Activated T-helper 1 cell treated with anti-CD3 and anti-CD28 coated beads, Interleukin-12 subunit alpha, Interleukin-12 subunit beta, Interleukin-2, Interleukin-4 antibody, amounts not matched to agents 30 ng/mL and 10 ng/mL and 1 ng/mL, durations not matched to agents 14 hours and 24 hours and 36 hours (primary cell): ENCODE measurements at places on chromosomes 7 and 10.

GRCh38 chr7:108239501-108240225 lies 109.5 kb upstream of the LAMB4 start:
- no peak for DNase-seq

GRCh38 chr10:114940735-114941134 lies 2.7 kb downstream of the TRUB1 start:
- DNase-seq = no peak

DNA sequence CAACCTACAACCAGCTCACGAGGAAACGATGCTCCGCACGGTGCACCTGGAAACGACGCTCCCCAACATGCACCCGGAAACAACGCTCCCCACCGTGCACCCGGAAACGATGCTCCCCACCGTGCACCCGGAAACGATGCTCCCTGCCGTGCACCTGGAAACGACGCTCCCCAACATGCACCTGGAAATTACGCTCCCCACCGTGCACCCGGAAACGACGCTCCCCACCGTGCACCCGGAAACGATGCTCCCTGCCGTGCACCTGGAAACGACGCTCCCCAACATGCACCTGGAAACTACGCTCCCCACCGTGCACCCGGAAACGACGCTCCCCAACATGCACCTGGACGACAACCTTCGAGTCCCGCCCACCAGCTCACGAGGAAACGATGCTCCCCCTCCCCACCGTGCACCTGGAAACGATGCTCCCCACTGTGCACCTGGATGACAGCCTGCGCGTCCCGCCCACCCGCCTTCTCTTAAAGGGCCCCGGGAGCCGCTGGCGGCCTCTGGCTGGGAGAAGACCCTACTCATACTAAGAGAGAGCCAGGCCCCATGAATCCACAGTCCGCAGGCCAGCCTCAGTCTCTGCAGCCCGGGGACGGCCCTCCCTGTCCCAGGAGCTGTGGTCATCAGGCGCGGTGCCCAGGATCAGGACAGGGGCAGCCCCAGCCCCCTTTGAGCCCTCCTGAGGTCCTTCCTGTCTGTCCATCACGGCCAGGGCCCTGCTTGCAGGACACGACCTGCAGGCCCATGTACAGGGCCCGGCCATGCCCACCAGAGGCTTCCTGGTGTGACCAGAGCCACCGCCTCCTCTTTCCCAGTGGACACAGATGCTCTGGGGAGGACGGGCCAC lies 98.3 kb downstream of the PDGFA start:
- DNase-seq = no peak

DNA sequence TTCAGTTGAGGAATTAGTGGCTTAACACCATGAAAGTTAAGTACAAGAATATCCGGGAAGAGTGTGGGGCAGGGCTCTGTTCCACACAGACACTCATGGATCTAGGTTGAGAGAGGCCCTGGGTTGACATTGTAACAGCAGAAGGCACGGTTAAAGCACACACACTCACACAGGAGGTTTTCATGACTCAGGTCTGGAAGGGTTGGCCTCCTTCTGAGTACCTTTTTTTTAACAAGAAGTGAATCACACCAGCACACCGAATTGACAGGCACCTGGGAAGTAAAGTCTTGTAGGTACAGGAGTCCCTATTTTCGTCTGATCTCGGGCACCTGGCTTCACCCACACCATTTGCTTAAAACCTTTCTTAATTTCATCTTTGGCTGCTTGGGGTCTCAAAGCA lies 509.4 kb upstream of the ADARB2 start:
- DNase-seq = no peak

- no peak for DNase-seq
These were observed 129.4 kb upstream of the SAMD8 start for GRCh38 chr10:74981831-74982633.

- DNase-seq = no peak
These were observed 360.9 kb downstream of the NEBL start for GRCh38 chr10:20535897-20536881.

- no peak for DNase-seq
These were observed 19.4 kb upstream of the CLDN12 start for GRCh38 chr7:90383861-90384260.

- no peak for DNase-seq
These were observed 60.5 kb downstream of the RSU1 start for GRCh38 chr10:16756561-16757221.

DNA sequence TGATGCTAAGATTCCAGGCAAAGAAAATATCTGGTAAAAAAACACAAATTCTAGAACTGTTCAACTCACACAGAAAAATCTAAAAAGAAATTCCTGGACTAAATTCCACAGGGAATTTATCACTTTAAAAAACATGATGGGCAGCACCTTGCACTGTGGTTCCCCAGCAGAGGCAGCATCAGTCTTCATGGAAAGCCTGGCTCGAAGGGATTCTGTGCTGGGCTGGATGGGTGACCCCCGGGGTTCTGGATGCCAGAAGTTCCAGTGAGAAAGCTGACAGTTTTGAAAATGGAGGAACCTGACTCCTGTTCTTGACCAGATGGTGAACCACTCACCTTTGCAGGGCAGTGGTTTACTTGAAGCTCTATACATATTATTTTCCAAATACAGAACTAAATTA lies 52.0 kb downstream of the RAB11FIP2 start:
- no peak for DNase-seq

GRCh38 chr7:41573015-41573414 lies 129.9 kb downstream of the INHBA start:
- DNase-seq = no peak

DNA sequence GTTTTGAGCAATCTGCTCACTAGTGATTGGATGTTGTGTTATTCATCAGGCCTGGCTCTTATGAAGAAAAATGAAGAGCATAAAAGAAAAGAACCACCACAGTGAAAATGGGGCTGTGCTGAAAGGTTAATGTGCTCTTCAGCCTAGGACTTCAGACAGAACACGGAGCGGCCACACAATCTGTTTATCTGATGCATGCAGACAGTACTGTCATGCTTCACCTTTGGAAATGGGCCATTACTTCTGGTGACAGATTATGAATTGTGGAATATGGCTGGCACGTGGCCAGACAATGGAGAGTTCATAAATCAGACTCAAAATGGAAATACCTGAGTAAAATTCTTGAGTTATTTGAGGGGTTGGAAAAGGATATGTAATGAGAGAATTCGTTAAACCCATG lies 86.0 kb upstream of the NOBOX start:
- DNase-seq = no peak

GRCh38 chr10:12934777-12935176 lies 66.7 kb downstream of the CCDC3 start:
- no peak for DNase-seq

DNA sequence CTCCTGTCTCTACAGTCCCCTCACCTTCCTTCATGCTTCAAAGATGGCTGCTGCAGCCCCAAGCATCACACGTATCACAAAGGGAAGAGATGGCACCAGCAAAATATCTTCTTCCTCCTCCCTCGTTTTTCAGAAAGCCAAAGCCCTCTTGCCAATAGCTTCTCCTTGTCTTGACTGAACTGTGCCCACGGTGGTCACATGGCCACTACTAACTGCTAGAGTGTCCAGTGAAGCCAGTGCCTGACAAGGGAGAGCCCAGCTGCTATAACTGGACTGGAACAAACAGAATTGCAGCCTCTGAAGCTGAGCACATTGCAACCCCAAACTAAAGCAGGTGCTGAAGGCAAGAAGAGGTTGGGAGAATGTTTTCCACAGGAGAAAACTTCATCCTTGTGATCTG lies 120.8 kb upstream of the RET start:
- DNase-seq = no peak

- no peak for DNase-seq
These were observed 22.0 kb downstream of the PEX1 start for GRCh38 chr7:92506363-92506762.

DNA sequence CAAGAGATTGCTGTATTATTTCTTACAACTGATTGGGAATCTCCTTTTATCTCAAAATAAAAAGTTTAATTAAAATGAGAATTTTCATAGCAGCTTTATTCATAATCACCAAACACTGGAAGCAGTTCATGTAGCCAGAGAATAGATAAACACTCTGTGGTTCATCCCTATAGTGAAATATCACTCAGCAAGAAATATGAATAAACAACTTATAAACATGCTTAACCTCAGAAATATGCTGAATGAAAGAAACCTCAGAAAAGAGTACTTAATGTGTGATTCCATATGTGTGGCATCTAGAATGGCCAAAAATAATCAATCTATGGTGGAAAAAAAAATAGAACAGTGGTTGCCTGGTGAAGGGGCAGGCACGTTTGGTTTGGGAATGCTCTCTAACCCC lies 33.3 kb downstream of the MYO1G start:
- DNase-seq = no peak

DNA sequence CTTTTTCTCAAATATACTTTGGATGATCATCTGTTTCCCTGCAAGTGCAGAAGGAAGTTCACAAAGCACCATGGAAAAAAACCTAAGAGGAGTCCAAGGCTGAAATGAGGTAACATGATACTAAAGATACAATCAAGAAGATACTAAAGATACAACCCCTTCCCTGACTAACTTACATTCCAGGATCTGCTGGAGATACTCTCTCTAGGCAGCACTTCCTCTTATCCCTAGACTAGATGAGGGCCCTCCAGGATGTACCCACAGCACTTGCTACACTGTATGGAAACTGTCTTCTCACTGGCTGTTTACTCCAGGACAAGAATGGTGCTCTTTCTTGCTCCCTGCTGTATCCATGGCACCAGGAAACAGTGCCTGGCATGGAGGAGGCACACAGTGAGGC lies 116.4 kb upstream of the NFE2L3 start:
- DNase-seq = no peak

- DNase-seq = no peak
These were observed 863 bp downstream of the CCNY start for GRCh38 chr10:35336921-35337823.

DNA sequence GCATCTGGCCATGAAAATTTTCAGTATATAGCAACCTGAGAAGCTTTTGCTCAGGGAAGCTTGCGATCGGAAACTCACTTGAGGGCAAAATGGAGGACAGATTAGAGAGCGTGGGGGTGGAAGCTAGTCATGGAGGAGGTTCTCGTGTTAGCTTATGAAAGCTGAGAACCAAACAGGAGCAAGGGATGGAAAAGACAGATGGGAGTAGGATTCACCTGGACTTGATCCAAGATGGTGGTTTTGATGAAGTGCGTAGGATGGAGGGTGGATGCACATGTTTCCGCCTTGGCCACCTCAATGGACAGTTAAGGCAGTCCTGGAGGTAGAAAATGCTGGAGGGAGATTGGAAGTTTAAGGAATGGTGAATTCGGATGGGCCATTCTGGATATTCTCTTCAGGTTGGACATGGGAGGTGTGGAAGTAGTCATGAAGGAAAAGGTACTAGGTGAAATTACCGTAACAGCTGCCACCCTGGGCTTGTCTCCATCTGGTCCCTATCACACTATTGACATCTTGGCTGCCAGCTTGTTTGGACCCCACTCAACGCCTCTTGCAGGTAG lies 6.3 kb upstream of the C10orf95 start:
- DNase-seq = no peak

- DNase-seq = no peak
These were observed 97.2 kb upstream of the ELMO1 start for GRCh38 chr7:37545619-37546534.

DNA sequence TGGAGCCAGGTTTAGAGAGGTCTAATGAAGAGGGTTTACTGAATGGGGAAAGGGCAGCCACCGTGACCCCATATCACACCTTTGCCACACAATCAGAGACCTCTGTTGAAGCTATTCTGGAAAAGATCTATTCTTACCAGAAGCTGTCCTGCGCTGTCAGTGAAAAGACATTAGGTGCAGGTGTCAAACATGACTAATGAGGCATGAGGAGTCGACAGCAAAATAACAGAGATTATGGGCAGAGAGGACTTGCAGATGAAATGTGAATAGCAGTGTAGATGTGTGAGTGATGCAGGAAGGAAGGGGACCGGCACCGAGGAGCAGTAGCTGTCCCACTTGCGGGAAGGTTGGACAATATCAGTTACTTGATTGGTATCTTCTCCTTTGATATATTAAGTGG lies 627.7 kb upstream of the GALNT17 start:
- no peak for DNase-seq

- DNase-seq = no peak
These were observed 37.2 kb upstream of the ZNF107 start for GRCh38 chr7:64628721-64629120.

DNA sequence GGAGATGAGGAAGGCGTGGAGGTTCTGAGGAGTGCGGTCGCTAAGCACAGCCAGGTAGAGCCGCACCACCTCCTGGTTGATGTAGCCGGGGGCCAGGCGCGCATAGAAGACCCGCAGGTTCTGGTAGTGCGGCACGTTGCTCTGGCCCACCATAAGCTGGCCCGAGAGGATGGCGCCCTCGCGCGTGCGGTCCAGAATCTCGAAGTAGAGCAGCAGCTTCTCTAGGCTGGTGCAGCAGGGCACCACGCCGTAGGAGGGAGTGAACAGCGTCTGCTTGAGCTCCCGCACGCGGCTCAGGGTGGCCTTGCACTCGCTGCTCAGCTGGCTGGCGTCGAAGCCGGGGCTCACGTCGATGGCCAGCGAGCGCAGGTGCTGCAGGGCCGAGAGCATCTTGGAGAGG lies 77.8 kb upstream of the TNRC18 start:
- no peak for DNase-seq

GRCh38 chr7:39130857-39131526 lies 153.3 kb downstream of the POU6F2 start:
- DNase-seq = no peak

- DNase-seq = no peak
These were observed 166.3 kb downstream of the RNF133 start for GRCh38 chr7:122532406-122533269.

GRCh38 chr10:130862626-130863025 lies 448.9 kb downstream of the TCERG1L start:
- no peak for DNase-seq

DNA sequence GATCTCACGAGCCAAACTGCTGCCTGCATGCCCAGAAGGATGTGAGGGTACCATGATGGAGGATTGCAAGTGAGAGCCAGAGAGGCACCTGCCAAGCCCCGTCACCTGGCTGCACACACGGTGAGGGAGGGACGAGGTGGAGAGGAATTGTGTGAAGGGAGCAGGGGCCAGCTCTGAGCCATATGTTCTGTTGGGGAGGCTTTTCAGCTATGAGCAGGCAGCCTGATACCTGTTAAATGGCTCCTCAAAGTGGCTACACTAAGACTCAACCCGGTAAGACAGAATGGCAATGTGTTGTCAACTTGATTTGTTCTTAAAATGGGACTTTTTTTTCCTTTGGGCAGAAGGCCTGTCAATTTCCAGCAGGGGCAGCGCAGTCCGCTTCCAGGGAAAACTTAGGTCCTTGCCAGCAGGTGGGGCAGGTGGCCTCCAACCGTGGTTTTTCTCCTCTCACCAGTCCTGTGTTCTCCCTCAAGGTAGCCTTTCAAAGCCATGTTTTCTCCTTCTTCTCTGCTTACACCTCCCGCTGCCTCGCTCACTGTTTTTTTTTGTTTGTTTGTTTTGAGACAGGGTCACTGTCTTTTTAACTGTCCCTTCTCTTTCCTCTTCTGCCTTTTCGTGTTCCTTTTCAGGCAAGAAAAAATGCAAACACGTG lies 57.7 kb upstream of the ZNRF2 start:
- no peak for DNase-seq
